ENCODE measurements at places on chromosomes 2 and 18. TPM values are rescaled to one million over a fixed set of nuclear protein-coding genes. Genes with fewer than 3 reads are reported as not detected.

Gene MEP1B
- not detected for total RNA-seq

Gene GKN1
- not detected for total RNA-seq

DNA sequence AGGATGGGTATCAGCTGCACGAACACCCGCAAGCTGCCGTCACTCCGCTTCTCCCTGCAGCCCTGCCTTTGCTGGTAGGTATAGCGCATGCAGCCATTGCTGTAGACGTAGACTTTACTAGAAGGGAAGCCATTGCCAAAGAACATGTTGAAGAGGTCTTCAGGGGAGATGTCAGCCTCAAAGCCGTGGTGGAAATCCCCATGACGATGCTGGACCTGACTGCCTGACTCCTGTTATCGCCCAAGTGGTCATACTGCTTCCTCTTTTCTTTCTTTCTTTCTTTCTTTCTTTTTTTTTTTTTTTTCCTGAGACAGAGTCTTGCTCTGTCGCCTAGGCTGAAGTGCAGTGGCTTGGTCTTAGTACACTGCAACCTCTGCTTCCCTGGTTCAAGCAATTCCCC is 68.7 kb upstream of the SPRED2 start:
- peaks cover 5% of the 10 kb centered on the region for H3K27me3 ChIP-seq
- no peak overlapping the region for H3K4me3 ChIP-seq
- H3K4me1 ChIP-seq: no peaks in the 10 kb centered on the region
- no peaks in the 10 kb centered on the region for H3K36me3 ChIP-seq

- no peak overlapping the region for H3K27ac ChIP-seq
- H3K27me3 ChIP-seq: peaks cover 21% of the 10 kb centered on the region
- peaks cover 4% of the 10 kb centered on the region for H3K4me1 ChIP-seq
- DNase-seq: no peak
- H3K36me3 ChIP-seq: no peaks in the 10 kb centered on the region
- H3K4me3 ChIP-seq: no peak overlapping the region
Measured at GRCh38 chr2:104656571-104657163, 197.2 kb upstream of the POU3F3 start.

DNA sequence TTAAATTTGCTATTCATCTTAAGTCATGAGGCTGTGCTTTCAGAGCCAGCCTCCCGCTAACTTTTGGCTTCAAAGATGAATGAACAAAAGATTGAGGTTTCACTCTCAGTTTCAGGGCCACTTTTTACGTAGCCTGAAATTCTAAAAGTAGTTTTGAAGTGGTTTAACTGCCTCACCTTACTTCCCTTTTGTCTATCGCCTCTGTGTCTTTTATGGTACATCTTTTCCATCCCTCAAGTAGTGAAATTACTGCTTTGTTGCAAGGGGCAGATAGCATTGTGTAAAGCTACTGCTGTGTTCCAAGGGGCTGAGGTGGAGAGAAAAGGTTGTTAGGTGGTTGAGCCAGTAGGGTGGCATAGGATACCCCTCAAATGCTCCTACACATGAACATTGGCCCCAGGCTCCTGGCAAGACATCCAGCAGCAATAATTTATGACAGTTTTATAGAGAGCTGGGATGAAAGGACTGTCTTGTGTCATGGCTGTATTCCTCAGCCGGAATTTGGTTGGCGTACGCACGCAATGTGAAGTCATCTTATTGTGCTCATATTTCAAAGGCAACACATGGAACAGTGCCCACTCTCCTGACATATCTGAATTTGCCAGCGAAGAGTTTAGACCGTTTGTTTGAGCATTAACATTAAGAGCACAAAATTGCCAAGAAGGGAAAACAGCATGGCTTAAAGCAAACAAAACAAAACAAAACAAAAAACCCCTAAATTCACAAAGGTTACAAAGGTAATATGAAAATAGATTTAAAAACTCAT is 32.2 kb downstream of the QPCT start:
- H3K27ac ChIP-seq: peak overlapping the region; percentile 58
- no peaks in the 10 kb centered on the region for H3K36me3 ChIP-seq
- peak overlapping the region; percentile 20 for H3K4me3 ChIP-seq

DNA sequence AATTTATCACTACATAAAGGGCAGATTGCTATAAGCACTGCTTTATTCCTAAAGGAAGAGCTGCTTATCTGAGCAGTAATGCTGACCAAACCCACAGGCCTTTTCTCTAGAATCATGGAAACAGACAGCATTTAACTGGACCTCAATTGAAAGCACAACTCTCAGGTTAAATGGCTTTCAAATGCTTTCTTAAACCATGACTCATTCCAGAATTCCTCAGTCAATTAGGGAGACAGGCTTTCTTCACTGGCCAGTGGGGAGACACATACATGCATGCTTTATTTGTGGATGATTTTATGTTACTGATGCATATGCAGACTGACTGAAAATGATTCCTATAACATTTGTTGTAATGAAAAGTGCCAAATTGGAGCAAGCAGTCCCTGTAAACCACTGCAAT is 114.6 kb downstream of the ACVR1 start:
- no peaks in the 10 kb centered on the region for H3K27me3 ChIP-seq
- no peak overlapping the region for H3K27ac ChIP-seq
- H3K4me1 ChIP-seq: no peaks in the 10 kb centered on the region
- no peak overlapping the region for H3K4me3 ChIP-seq
- no peak for DNase-seq

GRCh38 chr2:142682528-142682927 is 194.9 kb upstream of the KYNU start:
- H3K4me1 ChIP-seq: no peaks in the 10 kb centered on the region
- DNase-seq: no peak
- no peak overlapping the region for H3K27ac ChIP-seq
- H3K27me3 ChIP-seq: no peaks in the 10 kb centered on the region
- H3K4me3 ChIP-seq: no peak overlapping the region

DNA sequence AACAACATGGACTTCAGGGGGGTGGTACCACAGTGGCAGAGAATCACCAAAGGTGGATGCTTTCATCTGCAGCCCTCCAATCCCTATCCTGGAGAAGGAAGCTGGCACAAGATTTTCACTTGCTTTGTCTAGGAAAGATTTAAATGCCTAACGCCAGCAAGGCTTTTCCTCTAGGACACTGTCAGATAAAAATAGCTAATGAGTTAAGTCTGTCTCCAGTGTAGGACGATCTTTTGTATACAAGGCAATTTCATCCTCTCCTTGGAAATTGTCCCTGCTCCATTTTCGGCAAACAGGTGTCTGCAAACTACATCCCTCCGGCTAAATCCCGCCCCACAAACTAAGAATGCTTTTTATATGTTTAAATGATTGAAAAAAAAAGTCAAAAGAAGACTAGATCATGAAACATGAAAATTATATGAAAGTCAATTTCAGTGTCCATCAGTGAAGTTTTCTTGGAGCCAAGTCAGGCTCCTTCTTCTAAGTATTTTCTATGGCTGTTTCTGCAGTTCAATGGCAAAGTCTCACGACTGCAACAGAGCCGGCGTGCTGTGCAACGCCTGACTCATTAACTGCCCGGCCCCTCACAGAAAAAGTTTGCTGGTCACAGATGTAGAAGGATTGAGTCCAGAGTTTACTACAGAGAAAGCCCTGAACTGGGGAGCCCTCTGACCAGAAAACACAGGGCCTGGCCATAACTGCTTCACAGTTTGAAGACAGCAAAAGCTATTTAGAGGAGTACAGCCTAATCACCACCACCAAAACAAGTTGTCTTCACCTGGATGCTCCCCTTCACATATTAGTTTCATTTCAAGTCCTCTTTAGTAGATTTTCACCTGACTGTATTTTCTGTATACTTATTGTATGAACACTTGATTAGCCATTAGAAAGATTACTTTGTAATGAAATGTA is 52.3 kb downstream of the PIEZO2 start:
- no peaks in the 10 kb centered on the region for H3K4me1 ChIP-seq
- no peak for DNase-seq
- no peak overlapping the region for H3K4me3 ChIP-seq
- H3K36me3 ChIP-seq: no peaks in the 10 kb centered on the region
- H3K27me3 ChIP-seq: no peaks in the 10 kb centered on the region

- peaks cover 57% of the 10 kb centered on the region for H3K27me3 ChIP-seq
- no peak overlapping the region for H3K4me3 ChIP-seq
- DNase-seq: no peak
- H3K4me1 ChIP-seq: no peaks in the 10 kb centered on the region
- no peak overlapping the region for H3K27ac ChIP-seq
Measured at GRCh38 chr18:47265197-47265596, 13.7 kb upstream of the SKOR2 start.

DNA sequence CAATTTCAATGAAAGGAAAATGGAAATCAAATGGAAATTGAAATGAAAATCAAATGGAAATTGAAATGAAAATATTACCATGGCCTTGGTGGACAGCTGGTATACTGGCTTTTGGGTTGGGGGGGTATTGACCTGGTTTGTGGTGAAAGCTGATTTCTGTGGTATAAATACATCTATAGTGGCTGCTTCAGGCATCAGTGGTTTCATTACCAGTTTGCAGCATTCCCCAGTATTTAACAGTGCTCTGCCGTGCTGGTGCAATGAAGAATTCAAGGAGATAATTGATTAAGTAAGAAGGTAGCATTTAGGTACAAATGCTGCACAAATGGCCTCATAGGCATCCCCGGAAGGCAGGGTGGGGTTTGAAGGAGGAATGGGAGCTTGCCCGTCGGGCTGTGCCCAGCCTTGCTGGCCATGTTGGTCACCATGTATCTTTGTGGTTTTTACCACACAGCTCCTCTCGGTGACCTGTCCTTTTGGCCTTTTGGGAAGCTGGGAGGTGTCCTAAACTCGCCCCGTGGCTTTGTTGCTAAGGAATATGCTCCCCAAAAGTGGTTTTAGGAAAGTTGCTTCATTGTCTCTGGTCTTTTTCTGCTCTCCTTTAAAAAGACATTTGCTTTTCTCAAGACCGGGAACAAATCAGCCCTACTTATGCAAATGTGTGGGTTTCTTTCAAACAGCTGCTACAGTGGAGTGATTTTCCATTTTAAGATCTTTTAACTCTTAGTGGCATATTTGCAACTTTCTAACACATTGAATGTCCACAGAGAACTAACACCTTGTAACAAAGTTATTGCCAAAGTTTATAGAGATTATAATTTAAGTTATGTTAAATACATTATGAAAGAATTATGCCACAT is 28.6 kb downstream of the SNTG2 start:
- peaks cover 32% of the 10 kb centered on the region for H3K27me3 ChIP-seq
- peaks cover 13% of the 10 kb centered on the region for H3K4me1 ChIP-seq
- no peak overlapping the region for H3K27ac ChIP-seq
- DNase-seq: no peak
- no peaks in the 10 kb centered on the region for H3K36me3 ChIP-seq

DNA sequence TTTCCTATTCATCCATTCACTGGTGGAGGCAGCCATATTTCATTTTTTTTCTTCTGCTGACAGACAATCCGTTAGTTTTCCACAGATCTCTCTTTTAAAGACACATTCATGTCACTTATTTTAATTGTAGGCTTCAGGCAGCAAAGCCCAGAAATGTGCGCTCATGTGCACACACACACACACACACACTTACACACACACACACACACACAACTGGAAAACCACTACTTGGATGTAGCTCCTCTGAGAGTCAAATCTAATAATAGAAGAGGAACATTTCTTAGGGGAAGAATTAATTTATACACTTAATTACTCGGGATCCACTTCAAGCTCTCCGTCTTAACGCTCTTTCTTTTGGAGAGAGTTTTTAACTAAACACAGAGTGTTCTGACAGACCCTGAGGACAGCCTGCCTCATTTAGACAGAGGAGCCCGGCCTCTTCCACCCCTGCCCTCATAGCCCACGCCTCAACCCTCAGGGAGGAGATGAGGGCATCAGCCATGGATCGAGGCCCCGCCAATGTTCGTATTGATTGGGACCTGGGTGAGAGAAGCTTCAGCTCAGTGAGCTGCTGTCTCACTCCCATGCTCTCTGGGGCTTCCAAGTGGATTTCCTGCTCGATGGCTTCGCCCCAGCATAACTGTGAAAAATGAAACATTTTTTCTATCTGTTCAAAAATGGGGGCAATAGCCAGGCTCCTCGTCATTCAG is 261.4 kb upstream of the SKOR2 start:
- no peak for DNase-seq
- H3K36me3 ChIP-seq: no peaks in the 10 kb centered on the region
- no peaks in the 10 kb centered on the region for H3K27me3 ChIP-seq
- H3K27ac ChIP-seq: no peak overlapping the region

DNA sequence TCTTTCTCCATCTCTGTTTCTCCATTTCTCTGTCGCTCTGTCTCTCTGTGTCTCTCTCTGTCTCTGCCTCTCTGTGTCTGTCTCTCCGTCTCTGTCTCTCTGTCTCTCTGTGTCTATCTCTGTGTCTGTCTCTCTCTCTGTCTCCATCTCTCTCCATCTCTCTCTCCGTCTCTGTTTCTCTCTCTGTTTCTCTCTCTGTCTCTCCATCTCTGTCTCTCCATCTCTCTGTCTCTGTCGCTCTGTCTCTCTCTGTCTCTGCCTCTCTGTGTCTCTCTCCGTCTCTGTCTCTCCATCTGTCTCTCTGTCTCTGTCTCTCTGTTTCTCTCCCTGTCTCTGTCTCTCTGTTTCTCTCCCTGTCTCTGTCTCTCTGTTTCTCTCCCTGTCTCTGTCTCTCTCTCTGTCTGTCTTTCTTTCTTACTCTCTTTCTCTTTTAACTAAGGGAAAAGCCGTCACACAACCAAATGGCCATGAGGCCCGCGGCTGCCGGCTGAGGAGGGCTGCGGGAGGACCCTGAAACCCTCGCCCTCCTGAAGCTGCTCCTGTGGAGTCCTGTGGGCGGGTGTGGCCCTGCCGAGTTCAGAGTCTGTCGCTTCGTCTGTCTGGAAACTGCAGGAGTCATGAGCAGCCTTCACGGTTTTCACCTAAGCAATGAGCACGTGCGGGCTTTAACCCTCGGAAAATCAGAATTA is 29.3 kb downstream of the NFATC1 start:
- H3K36me3 ChIP-seq: peaks cover 25% of the 10 kb centered on the region
- DNase-seq: no peak
- no peak overlapping the region for H3K4me3 ChIP-seq

DNA sequence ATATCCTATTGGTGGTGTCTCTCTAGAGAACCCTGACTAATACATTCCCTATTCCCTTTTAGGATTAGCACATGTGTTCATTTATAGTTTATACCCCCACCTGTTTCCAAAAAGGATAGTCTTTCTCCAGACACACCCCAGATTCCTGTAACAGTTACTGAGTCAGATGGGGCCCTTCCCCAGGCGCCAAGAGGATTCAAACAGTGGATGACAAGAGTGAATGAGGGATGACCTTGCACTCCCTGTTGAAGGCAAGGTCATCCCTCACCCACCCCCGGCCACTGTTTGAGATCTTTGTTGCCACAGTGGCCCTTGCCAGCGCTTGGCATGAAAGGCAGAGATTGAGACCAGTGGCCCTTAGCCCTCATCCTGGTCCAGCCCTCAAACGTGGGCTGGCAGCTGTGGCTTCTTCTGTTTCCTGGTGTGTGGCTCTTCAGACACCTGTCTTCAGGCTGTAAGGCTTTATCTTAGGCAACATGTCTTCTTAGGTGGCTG is 15.3 kb upstream of the REEP1 start:
- no peaks in the 10 kb centered on the region for H3K4me1 ChIP-seq
- DNase-seq: no peak
- no peak overlapping the region for H3K27ac ChIP-seq
- H3K27me3 ChIP-seq: peaks cover 10% of the 10 kb centered on the region
- no peak overlapping the region for H3K4me3 ChIP-seq
- H3K36me3 ChIP-seq: no peaks in the 10 kb centered on the region
